Fibroblast of lung (primary cell): ENCODE measurements at places on chromosomes 12 and 14. TPM values are rescaled to one million over a fixed set of nuclear protein-coding genes. Genes with fewer than 3 reads are reported as not detected.
A peak's percentile ranks its signal among the peaks of the same experiment; 100 is the strongest.

NEUROD4 gene
- total RNA-seq: not detected in 2 replicates

KCTD10 gene
- total RNA-seq: 59.8 and 106 TPM in 2 replicates

KLRC2 gene
- total RNA-seq: not detected in 2 replicates

PLBD1 gene
- total RNA-seq: 5.1 and 5.4 TPM in 2 replicates

GLI1 gene
- 1.0 and 2.0 TPM in 2 replicates for total RNA-seq

WNT1 gene
- total RNA-seq: not detected in 2 replicates

TOMM20L gene
- total RNA-seq: not detected in 2 replicates

TAC3 gene
- 0.17 TPM in 1 of 2 replicates, not detected in the other for total RNA-seq

SPX gene
- 0.50 and 1.3 TPM in 2 replicates for total RNA-seq

TMTC1 gene
- 92.5 and 222 TPM in 2 replicates for total RNA-seq

TC2N gene
- total RNA-seq: 0.26 and 0.83 TPM in 2 replicates

ADAMTS20 gene
- not detected in 2 replicates for total RNA-seq

KRT82 gene
- not detected in 2 replicates for total RNA-seq

P3H3 gene
- 72.4 and 96.3 TPM in 2 replicates for total RNA-seq

OR4K14 gene
- not detected in 2 replicates for total RNA-seq

GRCh38 chr12:50642761-50643160, 121.1 kb upstream of the ATF1 start:
- no peak overlapping the region for H3K27ac ChIP-seq
- no peak for DNase-seq
- no peaks in the 10 kb centered on the region for H3K4me1 ChIP-seq

- H3K27me3 ChIP-seq: no peaks in the 10 kb centered on the region
- no peak for DNase-seq
- peaks cover 9% of the 10 kb centered on the region for H3K4me1 ChIP-seq
- H3K27ac ChIP-seq: no peak overlapping the region
- H3K4me3 ChIP-seq: no peak overlapping the region
These were observed 88.0 kb downstream of the OSBPL8 start for GRCh38 chr12:76471579-76471978.

- peaks cover 8% of the 10 kb centered on the region for H3K4me1 ChIP-seq
- H3K36me3 ChIP-seq: no peaks in the 10 kb centered on the region
- H3K27ac ChIP-seq: no peak overlapping the region
These were observed 1.7 kb upstream of the GPR68 start for GRCh38 chr14:91246051-91246852.

DNA sequence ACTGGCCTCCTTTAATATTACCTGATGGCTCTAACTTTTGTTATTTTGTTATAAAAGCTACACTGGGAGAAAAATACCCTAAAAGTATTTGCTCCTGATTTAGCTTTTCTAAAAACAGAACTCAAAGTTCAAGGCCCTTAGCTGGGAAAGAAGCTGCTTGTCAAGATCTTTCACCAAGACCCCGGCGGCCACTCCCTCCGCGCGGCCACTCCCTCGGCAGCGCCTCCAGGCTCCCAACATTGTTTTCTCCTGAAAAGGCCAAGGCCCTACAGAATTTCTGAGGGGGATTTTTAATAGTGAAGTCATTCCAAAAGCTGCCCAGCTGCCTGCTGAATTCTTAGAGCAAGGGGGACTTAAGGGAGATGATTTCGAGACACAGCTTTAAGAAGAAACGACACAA, 96.4 kb downstream of the NTN4 start:
- no peak overlapping the region for H3K27ac ChIP-seq
- no peaks in the 10 kb centered on the region for H3K36me3 ChIP-seq
- no peaks in the 10 kb centered on the region for H3K27me3 ChIP-seq
- DNase-seq: peak; percentile 8

DNA sequence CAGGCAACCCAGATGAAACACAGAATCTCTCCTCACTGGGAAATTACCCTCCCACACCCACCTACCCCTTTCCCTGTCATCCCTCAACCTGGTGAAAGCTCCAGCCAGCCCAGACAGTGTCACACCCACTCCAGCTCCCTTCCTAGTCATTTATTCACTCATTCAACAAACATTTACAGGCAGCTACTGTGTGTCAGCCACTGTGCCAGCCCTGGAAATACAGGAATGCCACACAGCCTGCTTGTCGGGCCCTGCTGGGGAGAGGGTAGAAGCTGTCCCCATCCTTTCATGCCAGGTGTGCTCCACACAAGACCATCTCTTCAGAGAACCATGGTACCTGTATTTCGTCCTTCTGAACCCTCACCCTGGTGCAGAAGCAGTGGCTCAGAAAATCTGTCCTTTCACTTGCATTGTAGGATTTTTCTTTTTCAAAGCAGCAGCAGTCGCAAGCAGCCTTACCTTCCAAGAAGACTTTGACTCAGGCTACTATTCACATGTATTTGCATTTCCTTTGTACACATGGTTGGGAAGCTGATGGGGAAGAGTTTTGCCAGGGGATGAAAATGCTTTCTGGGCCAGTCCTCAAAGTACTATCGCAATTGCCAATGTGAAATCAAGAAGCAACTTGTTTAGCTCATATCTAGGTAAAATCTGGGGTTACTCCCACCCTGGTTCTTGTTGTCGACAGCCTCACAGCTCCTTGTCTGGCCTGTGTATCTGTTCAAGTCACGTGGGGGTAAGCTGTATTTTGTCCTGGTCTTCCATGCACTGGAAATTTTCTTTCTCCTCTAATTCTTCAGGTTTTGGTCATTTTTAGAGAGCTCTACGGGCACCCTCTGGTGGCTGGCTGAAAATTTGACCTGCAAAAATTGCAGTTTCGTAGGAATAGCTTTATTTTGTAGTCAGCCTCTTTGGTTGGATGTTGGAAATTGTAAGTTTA, 147.4 kb upstream of the EGLN3 start:
- no peaks in the 10 kb centered on the region for H3K36me3 ChIP-seq
- no peaks in the 10 kb centered on the region for H3K27me3 ChIP-seq
- peak; percentile 42 for DNase-seq
- no peak overlapping the region for H3K27ac ChIP-seq
- no peaks in the 10 kb centered on the region for H3K4me1 ChIP-seq

DNA sequence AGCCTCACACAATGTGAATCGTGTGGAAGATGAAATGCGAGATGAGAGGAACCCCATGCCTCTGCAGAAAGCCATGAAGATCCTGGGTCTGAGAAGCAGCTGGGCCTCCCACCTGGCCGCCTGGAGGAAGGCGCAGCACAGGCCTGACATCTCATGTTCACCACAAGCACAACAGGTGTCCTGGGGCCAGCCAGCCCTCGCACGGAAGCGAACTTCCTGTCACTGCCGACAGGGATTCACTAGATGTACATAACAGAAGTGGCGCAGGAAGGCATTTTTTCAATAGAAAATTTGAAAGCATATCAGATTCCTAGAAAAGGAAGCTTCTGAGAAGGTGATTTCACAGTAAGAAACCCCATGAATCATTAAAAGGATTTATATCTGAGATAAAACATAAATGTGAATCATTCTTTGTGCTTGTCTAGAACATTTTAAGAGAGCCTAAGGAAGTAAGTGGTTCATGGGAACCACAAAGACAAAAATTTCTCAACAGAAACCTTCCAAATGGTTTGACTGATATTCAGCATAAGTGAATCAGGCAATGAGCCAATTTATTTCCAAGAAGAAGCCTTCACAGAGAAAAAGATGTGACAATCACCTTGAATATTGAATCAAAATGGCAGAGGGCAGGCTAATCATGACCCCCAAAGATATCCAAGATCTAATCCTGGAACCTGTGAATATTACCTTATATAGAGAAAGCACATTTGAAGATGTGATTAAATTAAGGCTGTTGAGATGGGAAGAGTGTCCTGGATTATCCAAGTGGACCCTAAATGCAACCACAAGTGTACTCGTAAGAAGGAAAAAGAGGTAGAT, 311.9 kb downstream of the DUSP6 start:
- H3K36me3 ChIP-seq: no peaks in the 10 kb centered on the region
- no peak overlapping the region for H3K4me3 ChIP-seq
- no peak overlapping the region for H3K27ac ChIP-seq

DNA sequence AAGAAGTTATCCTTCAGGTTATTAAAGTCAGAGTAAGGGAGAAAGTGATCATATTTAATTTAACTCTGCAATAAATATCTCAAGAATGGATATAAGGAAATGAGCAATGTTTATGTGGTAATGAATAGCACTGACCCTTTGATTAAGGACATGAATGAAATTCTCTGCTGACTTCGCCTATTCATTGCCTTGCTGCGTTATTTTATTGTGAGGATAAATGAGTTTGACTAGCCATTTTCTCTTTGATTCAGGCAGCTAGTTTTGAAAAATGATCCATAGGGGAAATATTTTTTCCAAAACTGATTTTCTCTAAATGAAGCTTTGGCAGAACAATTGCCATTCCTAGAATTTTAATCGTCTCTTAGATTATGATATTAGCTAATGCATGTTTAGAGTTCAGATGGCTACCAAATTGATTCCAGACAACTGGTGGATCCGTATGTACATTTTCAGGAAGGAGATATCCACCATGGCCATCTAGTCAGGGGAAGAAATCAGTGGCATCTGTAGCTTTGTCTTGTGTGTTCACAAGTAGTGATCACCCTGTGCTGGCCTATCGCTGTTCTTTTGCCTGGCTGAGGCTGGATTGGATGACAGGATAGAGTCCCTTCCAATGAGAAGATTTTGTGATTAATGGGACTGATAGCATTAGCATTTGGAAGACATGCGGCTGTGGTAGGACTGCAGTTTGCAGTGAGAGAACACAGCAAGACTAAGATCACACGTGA, 302.3 kb upstream of the RGS6 start:
- no peak overlapping the region for H3K4me3 ChIP-seq
- no peak for DNase-seq
- no peak overlapping the region for H3K27ac ChIP-seq
- no peaks in the 10 kb centered on the region for H3K4me1 ChIP-seq
- H3K36me3 ChIP-seq: no peaks in the 10 kb centered on the region
- no peaks in the 10 kb centered on the region for H3K27me3 ChIP-seq

GRCh38 chr14:45249856-45250575, 3.0 kb downstream of the MIS18BP1 start:
- H3K4me1 ChIP-seq: no peaks in the 10 kb centered on the region
- no peaks in the 10 kb centered on the region for H3K36me3 ChIP-seq

DNA sequence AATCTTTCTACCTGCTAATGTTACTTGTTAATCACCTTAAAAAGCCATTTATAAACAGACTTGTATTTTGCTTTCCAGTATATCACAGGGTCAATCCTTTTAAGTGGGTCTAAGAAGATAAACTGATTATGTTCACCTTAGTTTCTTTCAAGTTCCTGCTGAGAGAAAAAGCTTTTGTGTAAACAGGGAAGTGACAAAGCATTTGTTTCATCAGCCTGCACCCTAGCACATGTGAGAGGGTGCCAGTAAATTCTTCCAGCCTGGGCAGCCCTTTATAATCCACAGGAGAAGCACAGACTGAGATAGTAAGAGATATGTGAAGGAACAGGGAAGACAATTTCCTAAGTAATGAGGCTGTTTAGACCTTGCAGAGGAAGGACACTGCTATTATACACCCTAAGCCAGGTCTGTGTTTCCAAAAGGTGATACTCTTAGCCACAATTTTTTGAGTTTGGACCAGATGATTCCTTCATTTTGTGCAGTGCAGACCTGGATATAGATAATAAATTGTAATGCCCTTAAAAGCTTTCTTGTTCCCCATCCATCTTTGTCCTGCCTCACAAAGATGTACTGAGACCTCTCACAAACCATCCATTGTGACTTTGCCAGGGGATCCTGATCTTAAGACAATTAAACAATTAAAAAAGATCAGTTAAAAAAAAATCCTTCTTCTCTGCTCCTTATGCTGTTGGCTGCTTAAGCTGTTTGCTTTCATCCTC, 150.7 kb downstream of the KTN1 start:
- H3K4me3 ChIP-seq: no peak overlapping the region
- H3K36me3 ChIP-seq: no peaks in the 10 kb centered on the region
- no peak for DNase-seq
- no peaks in the 10 kb centered on the region for H3K4me1 ChIP-seq
- no peak overlapping the region for H3K27ac ChIP-seq

DNA sequence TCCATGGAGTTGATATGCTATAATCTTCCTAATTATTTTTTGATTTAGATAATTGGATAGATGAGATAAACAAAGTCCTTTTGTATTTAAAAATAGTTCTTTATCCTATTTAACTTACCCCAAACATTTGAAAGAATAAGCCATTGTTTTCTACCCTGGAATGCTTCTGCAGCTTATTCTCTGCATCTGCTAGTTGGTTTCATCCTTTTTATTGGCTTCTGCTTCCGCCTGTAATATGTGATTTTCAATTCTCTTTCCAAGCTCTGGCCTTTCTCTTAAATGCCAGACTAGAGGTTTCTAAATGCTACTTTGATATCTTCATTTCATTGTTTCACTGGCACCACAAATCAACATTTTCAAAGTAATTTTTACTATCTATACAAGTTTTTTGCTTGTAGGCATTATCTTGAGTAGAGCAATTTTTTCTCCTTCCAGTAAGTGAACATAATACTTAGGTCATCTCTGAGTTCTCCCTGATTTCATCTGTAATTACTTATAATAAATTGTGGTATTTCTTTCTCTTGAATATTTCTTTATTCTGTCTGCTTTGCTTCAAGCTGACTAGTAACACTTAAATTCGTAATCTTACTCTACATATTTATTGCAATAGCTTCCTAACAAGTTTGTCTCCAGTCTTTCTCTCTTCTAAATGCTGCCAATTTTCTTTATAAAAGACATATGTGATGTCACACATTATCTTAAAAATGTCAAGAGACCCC, 958.4 kb downstream of the SLC6A15 start:
- H3K4me1 ChIP-seq: no peaks in the 10 kb centered on the region
- no peak for DNase-seq
- H3K27ac ChIP-seq: no peak overlapping the region
- no peaks in the 10 kb centered on the region for H3K27me3 ChIP-seq
- no peak overlapping the region for H3K4me3 ChIP-seq

DNA sequence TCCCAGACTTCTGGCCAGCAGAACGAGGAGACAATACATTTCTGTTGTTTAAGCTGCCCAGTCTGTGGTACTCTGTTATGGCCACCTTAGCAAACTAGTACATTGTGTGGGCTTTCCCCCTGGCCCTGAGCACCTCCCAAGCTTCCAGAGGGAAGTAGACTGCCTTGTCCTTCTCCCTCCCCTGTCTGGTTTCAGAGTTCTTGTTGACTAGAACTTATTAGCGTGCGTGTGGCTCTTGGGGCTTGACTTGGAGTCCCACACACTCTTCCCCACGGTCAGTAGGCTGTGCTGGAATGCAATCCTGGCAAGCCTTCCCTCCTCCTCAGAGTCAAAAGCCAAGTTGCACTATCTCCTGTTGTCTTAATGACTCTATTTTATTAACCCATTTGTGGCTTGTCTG, 27.7 kb downstream of the FBLN5 start:
- no peaks in the 10 kb centered on the region for H3K4me1 ChIP-seq
- H3K27ac ChIP-seq: no peak overlapping the region
- H3K36me3 ChIP-seq: no peaks in the 10 kb centered on the region
- no peaks in the 10 kb centered on the region for H3K27me3 ChIP-seq

DNA sequence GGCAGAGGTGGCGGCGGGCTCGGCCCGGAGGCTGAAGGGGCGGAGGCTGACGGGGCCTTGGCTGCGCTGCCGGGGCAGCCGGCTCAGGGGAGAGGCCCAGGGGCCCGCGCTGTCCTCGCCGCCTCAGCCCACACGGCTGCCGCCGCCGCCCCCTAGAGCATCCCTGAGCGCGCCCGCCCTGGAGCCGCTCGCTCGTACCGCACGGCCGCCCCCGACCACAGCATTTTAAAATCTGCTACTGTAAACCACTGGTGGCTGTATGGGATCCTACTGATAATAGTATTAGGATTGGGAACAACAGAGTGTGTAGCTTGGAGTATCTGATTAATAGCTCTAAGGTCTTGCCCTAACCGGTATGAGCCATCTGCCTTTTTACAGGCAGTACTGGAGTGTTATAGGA, 22.2 kb upstream of the EDDM3A start:
- H3K4me1 ChIP-seq: no peaks in the 10 kb centered on the region
- no peak overlapping the region for H3K4me3 ChIP-seq
- H3K27ac ChIP-seq: no peak overlapping the region
- H3K27me3 ChIP-seq: no peaks in the 10 kb centered on the region
- DNase-seq: no peak
